Activated CD8-positive, alpha-beta memory T cell treated with anti-CD3 and anti-CD28 coated beads for 1 hour (primary cell): ENCODE measurements at places on chromosomes 4 and X.

DNA sequence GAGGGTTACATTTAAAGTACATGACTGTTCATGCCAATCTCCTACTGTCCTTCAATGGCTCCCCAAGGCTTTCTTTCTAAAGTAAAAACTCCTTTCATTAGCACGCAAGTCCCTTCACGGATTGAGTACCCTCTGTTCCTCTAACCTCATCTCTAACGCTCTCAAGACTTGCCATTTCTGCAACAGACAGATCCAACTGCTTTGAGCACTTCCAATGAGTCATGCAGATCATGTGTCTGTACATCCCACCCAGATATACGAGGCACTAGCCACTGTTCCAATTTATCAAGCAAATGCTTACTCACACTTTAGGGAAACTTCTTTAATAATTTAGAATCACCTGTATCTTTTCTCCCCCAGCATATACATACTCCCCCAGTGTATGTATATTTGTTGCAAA lies 332.5 kb upstream of the ZFP42 start:
- no peak for DNase-seq

DNA sequence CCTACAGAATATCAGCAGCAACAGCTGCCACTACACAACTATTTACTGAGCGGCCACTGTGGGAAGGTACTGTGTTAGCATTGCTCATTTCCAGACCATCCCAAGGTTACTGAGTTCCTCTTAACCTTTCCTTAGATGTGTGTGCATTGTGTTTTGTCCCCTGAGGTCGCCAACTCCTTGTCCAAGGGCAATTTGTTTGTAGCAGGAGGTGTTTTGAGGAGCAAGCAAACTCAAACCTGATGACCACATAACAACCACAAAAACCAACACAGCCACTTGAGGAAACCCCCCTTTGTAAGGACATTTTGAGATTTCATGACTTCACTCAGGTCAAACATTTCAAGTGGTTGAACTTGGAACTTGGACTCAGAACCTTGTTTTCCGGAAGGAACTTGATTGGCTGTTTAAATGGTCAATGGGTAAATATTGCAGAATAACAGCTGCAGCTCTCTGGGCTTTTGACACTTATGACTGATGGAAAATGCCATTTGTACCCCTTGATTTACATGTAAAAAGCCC lies 122.3 kb downstream of the MID1IP1 start:
- DNase-seq, result no peak

DNA sequence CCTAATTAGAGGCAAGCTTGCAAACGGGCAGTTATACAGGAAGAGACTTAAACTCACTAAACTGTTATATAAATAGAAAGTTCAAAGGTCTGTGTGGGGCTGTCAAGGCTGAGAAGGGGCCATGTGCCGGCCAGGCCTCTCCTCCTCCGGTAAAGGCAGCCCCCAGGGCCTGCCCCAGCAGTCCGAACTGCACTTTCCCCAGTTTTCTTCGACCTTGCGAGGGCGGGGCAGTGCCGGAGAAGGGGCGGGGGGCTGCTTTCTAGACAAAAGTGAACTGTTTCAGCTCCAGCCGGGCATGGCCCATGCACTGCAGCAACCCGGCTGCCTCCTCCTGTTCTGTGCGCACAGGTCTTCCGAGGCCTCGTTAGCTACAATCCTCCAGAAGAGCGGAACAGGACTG lies 4.1 kb downstream of the AFF2 start:
- DNase-seq, result no peak

GRCh38 chrX:72123471-72124185 lies 8.1 kb downstream of the RTL5 start:
- no peak for DNase-seq

DNA sequence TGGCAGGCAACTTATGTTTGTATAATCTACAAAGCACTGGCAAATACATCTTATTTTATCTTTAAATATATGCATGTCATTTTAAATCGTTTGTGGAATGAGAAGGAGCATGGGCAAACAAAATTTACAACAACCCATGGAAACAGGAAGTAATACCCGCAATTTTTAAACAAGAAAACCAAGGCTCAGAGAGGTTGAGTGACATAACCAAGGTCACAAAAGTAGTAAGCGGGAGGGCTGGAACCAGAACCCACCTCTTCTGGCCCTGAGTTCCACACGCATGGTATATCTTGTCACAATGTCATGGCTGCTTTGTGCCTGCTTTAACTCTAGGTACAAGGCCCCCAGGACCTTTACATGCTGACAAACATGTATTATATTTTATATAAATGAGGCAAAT lies 52.9 kb downstream of the SLC7A11 start:
- DNase-seq, result no peak

DNA sequence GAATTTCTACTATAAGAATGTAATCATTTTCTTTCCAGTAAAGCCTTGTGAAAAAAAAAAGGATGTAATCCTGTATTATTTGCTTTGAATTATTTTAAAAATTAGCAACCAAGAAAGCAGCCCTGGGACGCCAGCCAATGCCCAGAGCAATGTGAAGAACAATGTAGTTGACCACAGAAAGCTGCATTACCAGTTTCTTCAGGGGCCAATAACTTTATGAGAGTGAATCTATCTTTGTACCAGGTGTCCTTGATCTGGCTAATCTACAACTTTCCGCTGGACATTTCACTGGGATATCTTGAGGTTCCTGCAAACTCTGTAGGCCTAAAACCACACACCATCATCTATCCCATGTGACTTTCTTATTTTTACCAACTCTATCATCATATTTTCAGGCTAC lies 7.6 kb upstream of the KLHL2 start:
- no peak for DNase-seq

DNA sequence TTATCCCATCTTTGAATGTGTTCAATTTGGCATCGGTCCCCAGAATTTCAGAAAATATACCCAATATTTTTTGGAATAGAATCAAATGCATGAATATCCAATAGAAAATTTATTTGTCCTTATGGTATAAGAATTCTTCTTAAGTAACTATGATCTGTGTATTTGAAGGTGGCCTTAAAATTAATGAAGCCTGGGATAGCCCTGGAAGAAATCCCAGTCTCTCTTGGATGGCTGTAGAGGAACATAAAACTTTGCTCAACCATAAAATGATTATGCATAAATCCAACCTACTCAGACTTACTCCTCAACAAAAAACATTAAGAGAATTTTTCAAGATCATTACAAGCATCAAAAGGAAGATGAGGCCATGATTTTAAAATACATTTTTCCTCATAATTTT lies 269.4 kb upstream of the SMIM31 start:
- DNase-seq, result no peak

GRCh38 chr4:109302361-109303139 lies at the start of gene COL25A1:
Gene COL25A1, minus strand, starts transcription at chr4:109302658.
- no peak for DNase-seq

DNA sequence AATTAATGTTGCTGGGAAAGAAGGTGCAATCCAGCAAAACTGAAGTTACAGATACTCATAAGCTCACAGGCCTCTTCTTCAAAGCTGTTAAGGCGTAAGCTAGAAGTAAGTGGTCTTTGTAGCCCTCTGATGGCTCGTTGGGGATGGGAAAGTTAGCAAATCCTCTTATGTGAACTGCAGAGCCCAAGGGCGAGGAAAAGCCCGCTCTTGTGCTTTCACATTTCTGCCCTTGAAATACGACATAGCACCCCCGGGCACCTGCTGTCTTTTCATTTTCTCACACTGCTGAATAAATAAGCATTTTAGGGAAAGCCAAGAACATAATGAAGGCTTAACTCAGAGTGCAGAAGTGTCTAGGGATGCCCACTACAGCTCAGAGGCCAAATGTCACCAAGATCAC lies 73.1 kb upstream of the SORBS2 start:
- no peak for DNase-seq

GRCh38 chrX:2507904-2508627 lies 7.3 kb upstream of the DHRSX start:
- DNase-seq, result no peak

GRCh38 chrX:122218666-122219065 lies 965.4 kb upstream of the GRIA3 start:
- DNase-seq, result no peak

DNA sequence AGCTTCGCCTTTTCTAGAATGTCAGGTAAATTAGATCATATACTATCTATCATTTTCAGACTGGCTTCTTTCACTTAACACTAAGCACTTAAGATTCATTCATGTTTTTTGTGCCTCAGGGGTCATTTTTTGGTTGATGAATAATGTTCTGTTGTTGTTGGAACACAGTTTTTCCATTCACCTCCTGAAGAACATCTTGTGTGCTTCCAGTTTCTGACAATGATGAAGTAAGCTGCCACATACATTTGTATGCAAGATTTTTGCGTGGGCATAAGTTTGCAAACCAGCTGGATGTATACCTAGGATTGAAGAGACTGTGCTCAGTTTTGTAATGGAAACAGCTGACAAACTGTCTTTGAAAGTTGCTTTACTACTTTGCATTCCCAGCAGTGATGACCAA lies 37.6 kb downstream of the MAGEA9 start:
- DNase-seq, result no peak

DNA sequence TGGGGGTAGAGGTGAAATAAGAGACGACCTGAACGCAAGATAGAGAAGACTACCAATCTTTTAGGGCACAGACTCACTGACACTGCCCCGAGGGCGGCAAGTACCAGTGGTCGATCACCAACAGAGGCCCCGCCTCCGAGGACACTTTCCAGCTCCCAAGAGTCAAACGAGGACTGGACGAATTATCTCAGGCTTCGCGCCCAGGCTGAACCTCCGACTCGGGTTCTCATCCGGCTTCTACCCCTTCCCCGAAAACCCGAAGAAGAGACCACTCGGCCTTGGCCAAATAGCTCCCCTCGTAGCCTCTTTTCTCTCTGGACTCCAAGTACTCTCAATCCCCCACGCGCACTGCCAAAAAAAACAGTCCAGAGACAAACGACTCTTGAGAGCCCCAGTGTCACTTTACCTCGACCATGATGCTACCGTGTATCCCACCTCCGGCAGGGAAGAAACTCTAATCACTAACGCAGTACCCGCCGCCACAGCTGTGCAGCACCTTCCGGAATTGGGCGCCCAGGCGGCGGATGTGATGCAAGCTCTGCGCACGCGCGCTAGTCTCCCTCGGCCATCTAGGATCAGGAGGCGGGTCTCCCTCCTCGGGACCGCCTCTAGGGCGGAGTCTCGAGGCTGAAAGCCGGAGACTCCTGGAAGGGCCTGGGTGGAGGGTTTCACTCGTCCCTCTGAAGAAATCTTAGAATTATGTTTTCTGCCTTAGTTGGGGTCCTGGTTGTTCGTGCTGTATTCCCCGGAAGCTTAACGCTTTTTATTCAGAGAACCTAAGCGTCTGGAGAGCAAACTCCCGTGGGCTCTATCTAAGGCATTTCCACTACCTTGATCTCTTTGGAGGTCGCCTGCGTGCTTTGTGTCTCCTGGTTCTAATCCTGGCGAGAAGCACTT lies at the start of gene PLRG1:
TSS of gene PLRG1 (minus strand) at position 507 of the 897 bp plus-strand sequence. CDS start at position 415, 92 bp downstream.
- DNase-seq, result peak; percentile 91

DNA sequence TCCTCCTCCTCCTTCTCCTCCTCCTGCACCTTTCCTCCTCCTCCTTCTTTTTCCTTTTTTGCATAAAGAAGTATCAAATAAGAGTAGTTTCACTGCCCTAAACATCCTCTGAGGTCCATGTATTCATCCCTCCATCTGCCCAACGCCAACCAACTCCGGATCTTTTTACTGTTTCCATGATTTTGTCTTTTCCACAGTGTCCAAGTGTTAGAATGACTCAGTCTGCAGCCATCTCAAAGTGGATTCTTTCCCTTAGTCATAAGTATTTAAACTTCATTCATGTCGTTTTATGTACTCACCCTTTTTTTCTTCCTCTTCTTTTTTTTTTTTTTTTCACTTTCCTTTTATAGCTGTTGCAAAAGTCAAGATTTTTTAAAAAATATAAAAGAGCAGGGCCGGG lies 12.9 kb downstream of the CSF2RA start:
- no peak for DNase-seq

DNA sequence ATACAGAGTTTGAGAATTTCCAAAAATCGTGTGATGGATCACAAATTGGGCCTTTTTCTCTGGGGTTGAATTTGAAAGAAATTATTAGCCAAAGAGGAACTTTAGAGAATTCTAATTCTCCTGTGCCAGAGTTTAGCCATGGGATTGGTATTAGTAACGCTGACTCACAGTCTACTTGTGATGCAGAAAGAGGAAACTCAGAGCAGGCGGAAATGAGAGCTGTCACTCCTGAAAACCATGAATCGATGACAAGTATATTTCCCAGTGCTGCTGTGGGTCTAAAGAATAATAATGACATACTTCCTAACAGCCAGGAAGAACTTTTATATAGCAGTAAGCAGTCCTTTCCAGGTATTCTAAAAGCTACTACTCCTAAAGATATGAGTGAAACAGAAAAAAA lies 64.9 kb downstream of the N4BP2 start:
- no peak for DNase-seq

DNA sequence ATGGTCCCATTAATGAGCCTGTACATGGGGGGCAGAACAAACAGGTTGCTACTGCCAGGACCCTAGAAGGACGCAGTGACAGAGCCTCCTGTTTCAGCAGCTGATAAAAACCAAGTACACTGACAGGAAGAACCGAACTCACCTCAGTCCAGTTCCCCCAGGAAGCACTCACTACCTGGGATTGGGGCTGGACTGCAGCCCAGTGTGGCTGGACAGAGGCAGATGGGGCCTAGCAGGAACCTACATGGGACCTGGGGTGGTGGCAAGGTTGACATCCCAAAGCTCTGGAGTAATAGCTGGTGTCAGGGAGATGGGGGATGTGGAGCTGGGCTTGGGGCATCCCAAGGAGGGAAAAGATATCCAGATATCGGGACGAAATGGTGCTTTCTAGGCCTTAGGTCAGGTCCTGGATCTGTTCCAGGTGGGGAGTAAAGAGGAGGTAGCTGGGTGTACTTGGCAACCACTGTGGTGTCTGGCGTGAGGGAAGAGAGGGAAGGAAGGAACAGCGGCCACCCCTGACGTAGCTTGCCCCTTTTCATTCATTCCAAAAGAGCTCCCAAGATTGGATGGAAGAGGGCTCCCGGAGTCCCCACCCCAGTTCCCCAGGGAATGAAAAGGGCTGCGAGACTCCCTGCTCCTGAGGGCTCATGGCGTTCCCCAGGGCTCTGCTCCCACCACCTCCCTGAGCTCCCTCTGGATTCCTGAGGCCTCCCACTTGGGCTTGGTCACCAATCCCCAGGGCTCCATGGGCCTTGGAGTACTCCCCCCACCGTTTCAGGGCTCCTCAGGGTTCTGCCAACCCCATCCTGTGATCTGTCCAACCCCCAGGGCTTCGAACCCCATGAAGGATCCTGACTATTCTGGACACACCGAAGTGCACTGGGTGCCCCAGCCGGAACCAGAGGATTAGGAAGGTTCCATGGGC lies 4.5 kb downstream of the EMD start:
- no peak for DNase-seq

DNA sequence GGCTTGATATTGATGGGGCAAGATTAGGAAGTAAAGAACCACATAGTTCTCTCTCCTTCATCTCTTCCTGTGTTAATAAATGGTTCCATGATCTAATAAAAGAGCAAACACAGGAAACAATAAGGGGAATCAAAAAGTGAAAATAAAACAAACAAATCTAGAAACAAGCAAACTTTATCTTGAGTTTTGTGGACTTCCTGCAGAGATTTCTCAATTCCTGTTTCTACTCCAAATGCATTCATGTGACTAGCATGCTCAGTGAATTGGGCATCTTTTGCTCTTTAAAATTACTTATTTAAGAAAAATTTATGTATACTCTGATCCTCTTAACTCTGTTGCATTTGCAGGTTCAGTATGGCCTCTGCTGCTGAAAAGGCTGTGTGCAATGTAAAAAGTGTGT lies 682.0 kb downstream of the KCTD8 start:
- no peak for DNase-seq
